ENCODE measurements at places on chromosomes 6 and 20. TPM values are rescaled to one million over a fixed set of nuclear protein-coding genes. Genes with fewer than 3 reads are reported as not detected.

DNA sequence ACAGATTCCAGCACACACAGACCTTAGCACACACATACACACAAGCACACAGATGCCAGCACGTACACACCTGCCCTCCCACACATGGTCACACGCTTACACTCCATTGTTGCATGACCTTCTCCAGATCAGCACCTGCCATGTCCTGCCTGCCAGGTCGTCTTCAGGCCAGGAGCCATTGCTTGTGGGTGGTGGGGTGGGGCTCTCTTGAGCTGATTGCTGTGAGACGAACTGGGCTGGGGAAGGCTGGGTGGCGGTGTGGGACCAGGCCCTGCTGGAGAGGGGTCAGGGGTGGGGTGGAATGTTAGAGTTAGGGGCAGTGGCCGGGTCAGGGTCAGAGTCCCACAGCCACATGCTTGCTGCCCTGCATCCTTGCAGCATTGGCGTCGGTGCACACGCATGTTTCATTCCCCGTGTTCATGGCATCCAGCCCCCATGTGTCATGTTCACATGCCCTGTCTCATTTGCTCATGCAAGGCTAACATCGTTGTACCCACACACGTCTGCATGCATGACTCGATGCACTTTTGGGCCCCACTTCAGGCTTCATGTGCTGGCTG, 6.5 kb upstream of the NPBWR2 start:
- no peak overlapping the region for H3K27ac ChIP-seq
- H3K27me3 ChIP-seq = no peaks in the 10 kb centered on the region
- H3K36me3 ChIP-seq = no peaks in the 10 kb centered on the region
- H3K4me1 ChIP-seq = no peaks in the 10 kb centered on the region

OPN5 gene
- total RNA-seq = not detected

SAPCD1 gene
- 3.2 TPM for total RNA-seq

DNA sequence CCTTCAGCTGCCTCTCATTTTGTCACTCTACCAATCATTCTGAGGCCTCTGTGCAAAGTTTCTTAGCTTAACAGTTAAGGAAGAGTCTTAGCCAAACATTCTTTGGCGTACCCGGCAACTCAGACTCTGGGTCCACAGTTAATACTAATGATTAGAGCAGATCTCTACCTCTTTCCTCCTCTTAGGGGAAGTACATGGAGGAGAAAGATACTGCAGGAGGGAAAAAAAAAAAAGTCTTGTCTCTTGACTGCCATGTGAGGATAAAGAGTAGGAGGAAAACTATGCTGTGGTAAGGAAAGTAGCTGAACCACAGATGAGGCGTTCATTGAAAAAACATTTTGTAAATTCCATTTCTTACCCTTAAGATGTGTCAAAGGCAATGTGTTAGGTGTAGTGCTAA, 44.0 kb upstream of the MARCKS start:
- no peaks in the 10 kb centered on the region for H3K27me3 ChIP-seq
- no peaks in the 10 kb centered on the region for H3K36me3 ChIP-seq
- H3K4me1 ChIP-seq = no peaks in the 10 kb centered on the region
- H3K4me3 ChIP-seq = no peak overlapping the region

DNA sequence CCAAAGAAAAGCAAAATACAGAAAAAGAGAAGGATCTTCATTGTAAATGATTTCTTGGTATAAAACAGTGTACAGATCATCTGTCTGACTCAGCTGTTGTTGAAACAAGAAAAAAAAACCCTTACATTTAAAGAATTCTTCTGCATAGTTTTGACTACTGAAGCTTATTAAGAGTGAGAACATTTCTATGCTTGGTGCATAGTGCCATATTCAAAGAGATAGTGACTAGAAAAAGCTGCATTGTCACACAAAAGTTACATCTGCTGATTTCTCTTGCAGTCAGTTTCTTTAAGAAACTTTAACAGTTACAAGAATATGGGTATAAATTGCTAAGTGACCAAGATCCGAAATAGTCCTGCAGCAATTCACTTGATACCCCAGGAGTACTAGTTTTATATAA, at the start of gene DEFB112:
DEFB112 (minus strand) TSS at position 101 of the 400 bp plus-strand sequence; CDS start at position 41, 60 bp downstream.
- H3K27ac ChIP-seq = no peak within 1 kb of the TSS
- no peak within 1 kb of the TSS for H3K4me3 ChIP-seq
- no peaks in the 10 kb centered on the region for H3K36me3 ChIP-seq
- H3K4me1 ChIP-seq = no peaks in the 10 kb centered on the region

- no peaks in the 10 kb centered on the region for H3K4me1 ChIP-seq
- H3K27me3 ChIP-seq = no peaks in the 10 kb centered on the region
- no peak overlapping the region for H3K27ac ChIP-seq
- no peak overlapping the region for H3K4me3 ChIP-seq
- H3K36me3 ChIP-seq = peaks cover 20% of the 10 kb centered on the region
Measured at GRCh38 chr6:158595223-158595622, 35.3 kb downstream of the TMEM181 start.

PLCB4 gene
- total RNA-seq = 10.1 TPM

DNA sequence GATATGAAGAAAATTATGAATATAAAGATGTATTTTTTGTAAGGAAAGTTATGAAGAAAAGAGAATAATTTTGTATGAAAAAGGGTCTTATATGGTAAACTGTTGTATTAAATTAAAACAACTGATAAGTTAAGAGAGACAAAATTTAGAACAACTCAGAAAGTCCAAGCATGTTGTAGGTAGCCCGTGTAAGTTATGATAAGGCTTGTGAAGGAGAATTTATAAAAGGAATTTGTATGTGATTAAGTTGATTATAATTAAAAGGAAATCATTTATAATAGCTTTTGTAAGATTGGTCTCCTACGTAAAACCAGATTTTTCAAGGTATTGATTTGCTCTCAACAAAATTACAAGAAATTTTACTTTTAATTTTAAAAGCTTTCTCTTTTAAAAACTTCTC, 1579.3 kb downstream of the HACE1 start:
- no peak for DNase-seq
- no peaks in the 10 kb centered on the region for H3K4me1 ChIP-seq
- H3K36me3 ChIP-seq = peaks cover 11% of the 10 kb centered on the region
- no peak overlapping the region for H3K4me3 ChIP-seq
- H3K27me3 ChIP-seq = no peaks in the 10 kb centered on the region

GRCh38 chr20:16528078-16528477, 45.2 kb downstream of the KIF16B start:
- peaks cover 10% of the 10 kb centered on the region for H3K4me1 ChIP-seq
- no peak for DNase-seq
- H3K27ac ChIP-seq = peak overlapping the region; percentile 20
- no peaks in the 10 kb centered on the region for H3K27me3 ChIP-seq
- H3K4me3 ChIP-seq = no peak overlapping the region

DNA sequence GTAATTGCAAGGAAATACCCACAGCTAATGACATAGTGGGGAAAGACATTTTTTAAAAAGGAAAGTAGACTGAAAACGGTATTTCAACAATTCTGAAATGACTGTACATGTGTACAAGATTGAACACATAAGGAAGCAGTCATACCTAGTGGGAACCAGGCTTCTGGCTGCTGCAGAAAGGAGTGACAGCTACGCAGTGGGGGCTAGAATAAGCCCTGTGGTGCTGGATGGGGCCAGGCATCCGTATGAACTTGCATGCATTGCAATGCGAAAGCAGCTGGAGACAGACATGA, 54.9 kb upstream of the GPR31 start:
- no peaks in the 10 kb centered on the region for H3K4me1 ChIP-seq
- H3K27me3 ChIP-seq = no peaks in the 10 kb centered on the region
- H3K27ac ChIP-seq = no peak overlapping the region
- H3K36me3 ChIP-seq = no peaks in the 10 kb centered on the region

LHFPL5 gene
- total RNA-seq = not detected

CRISP2 gene
- not detected for total RNA-seq

DNA sequence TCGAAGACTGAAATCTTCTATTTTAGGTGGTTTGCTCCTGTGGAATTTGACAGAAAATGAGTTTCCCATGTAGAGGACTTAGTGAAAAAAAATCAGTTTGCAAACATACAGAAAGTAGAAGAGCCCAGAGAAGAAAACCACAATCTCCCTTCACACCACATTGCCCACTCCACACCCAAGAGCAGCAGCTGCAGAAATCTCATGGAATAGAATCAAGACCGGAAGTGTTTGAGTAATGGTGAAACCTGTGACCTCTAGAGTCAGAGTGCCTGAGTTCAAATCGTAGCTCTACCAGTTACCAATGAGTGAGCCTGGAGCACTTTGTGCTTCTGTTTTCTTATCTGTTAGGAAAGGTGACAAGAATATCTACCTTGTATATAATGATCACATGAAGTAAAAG, 4.6 kb downstream of the SIRPG start:
- no peak for DNase-seq
- no peak overlapping the region for H3K4me3 ChIP-seq
- no peaks in the 10 kb centered on the region for H3K27me3 ChIP-seq
- H3K36me3 ChIP-seq = no peaks in the 10 kb centered on the region
- no peak overlapping the region for H3K27ac ChIP-seq
- no peaks in the 10 kb centered on the region for H3K4me1 ChIP-seq

ACTL10 gene
- 0.46 TPM for total RNA-seq

MAK gene
- 0.20 TPM for total RNA-seq

Measured in H9 (cell line).